ENCODE measurements at places on chromosomes 13 and 19. TPM values are rescaled to one million over a fixed set of nuclear protein-coding genes. Genes with fewer than 3 reads are reported as not detected.

- no peak for DNase-seq
These were observed 9.7 kb downstream of the DPY19L3 start for GRCh38 chr19:32415246-32415645.

ZNF582 gene
- total RNA-seq: 1.1 TPM

GRCh38 chr19:42030645-42031440 lies 36.8 kb upstream of the ATP1A3 start:
- DNase-seq: no peak

DNA sequence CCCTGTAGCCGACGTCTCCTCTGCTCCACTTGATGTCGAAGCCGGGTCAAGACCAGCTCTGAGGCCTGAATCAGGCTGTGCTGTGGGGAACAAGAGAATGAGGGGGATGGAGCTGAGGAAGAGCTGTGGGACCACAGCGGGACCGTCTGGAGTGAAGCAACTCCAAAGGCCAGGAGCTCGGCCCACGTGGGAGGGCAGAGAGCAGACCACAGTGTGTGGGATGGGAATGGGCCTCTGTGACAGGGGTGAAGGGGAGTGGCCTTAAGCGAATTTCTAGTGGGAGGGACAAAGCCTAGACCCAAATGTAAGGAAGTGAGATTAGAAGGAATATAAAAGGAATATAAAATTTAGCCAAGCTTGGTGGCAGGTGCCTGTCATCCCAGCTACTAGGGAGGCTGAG lies 3.8 kb upstream of the SLC8A2 start:
- no peak for DNase-seq

VSIG10L gene
- 2.1 TPM for total RNA-seq

Measured in left colon (tissue), 2 donors.